ENCODE measurements at places on chromosomes 16 and 17.

DNA sequence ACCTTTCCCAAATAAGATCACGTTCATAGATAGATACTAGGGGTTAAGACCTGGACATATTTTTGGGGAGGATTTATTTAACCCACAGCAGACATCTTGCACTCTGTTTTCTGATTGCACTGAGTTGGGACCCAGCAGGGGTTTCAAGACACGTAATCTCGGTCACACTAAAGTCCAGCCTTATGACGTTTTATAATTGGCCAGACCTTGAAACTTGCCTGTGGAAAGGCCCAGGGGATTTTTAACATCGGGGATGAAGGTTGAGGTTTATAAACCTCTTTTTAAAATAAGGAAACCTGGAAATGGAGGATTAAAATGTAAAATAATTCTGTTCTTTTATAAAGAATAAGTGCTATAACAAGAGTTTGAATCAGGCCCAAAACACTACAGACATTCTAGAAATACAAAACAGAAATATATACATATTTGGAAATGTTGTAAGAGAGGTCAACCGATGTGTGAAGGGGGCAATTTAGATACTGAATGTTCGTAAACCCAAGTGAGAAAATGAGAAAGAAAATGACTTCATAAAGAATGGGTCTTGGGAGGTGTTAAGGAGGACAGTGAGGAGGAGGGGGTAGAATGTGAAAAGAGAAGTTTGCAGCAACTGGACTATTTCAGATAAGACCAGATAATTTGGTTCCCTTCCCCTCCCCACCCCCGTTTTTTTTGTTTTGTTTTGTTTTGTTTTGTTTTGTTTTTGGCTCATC is 61.1 kb upstream of the NOL11 start:
- no peak for DNase-seq

- DNase-seq = no peak
These were observed 35.9 kb upstream of the ZNF469 start for GRCh38 chr16:88346680-88347505.

GRCh38 chr16:25020112-25020631 is 5.0 kb upstream of the ARHGAP17 start:
- no peak for DNase-seq

- no peak for DNase-seq
These were observed 838 bp upstream of the TMEM97 start for GRCh38 chr17:28317966-28318758.

GRCh38 chr17:80394629-80395216 is 20.2 kb upstream of the ENDOV start:
- DNase-seq = no peak
